ENCODE measurements at places on chromosomes 1 and 21.

DNA sequence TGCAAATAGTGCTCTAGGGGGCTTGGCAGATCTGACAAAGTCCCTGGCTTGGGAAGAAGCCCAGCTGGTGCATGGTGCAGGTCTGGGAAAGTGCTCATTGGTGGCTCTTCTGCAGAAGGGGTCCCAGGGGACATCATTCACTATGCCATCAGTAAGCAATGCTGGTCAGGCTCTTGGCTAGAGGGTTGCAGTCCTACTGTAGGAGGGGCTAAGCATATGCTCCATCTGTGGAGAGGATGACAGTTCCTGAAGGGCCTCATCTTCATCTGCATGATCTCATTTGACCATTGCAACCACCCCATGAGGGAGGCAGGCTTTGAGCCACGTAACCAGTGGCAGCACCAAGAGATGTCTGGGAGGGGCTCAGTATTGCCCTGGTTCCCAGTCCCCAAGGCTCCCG is 31.5 kb upstream of the VASH2 start:
- no peak for DNase-seq

DNA sequence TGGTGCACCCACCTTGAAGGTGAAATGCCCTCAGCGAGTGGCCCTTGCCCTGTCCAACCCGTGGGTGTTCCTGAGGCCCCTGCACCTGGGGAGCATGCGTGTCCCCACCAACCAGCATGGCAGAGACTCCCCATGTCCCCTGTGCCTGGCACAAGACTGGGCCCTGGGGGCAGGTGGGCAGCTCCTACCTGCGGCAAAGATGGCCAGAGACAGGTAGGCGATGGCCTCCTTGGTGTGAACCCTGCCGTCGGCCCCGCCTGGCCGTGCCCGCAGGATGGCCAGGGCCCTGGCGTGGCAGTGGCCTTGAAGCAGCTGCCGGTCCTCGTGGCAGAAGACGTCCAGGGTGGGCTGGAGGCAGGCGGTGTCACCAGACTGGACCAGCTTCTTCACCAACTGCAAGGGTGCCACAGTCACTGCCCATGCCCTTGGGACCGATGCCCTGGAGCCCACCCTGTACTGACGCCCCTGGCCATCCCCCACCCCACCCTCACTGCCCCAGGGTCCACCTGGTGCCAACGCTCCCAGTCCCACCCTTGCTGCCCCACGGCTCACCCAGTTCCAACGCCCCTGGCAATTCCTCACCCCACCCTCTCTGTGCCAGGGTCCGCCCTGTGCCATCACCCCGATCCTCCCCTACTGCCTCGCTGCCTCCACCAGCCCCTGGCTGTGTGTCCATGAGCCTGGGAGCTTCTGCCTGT is 15.7 kb downstream of the TTC34 start:
- DNase-seq, result no peak

- peak; percentile 22 for DNase-seq
Observed at GRCh38 chr21:41926117-41926806, 27.6 kb downstream of the C2CD2 start.

GRCh38 chr1:16116002-16116401 is 39.9 kb downstream of the EPHA2 start:
- no peak for DNase-seq

DNA sequence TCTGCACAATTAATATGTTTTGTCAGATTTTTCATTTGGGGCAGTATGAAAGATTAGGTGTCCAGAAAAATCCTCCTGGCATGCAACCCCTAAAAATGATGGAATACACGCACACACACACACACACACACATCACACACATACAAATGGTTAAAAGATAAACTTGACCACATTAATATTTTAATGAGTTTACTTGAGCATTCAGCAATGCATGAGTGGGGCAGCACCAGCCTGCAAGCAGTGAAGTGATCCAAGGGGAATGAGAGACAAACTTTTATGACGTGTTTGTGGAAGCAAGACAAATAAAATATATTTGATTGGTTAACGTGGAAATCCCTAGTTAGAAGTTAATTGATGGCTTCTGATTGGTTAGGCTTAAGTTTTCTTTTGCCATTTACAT is 29.1 kb upstream of the SOAT1 start:
- no peak for DNase-seq

DNA sequence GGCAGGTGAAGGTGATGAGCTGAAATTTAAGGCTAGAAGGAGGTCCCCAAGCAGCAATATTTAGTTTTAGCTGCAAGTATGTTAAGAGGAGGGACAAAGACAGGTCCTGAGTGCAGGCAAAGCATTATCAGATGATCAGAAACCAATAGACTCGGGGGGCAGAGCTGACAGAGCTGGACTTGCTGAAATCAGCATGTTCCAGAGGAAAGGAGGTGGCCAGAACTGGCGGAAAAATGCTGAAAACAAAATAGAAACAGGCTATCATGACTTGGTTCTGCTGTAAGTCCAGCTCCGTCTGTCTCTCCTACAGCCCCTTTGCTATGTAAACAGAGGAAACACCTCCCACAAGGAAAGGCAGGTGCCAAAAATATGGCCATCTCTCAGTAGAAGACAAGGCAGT is at the start of gene CD5L:
Gene CD5L, minus strand, starts transcription at position 101 of the 400 bp plus-strand sequence. CDS start 107 bp downstream, outside the sequence.
- DNase-seq, result no peak

- no peak for DNase-seq
Observed at GRCh38 chr1:237799762-237800474, 90.8 kb downstream of the ZP4 start.

Measured in activated CD8-positive, alpha-beta memory T cell treated with anti-CD3 and anti-CD28 coated beads, Interleukin-2, amount 50 U/mL, for 4 hours (primary cell).